Chondrocyte (in vitro differentiated cells): ENCODE measurements at places on chromosomes 3 and 15.

GRCh38 chr3:69648126-69648525 lies 91.1 kb upstream of the MITF start:
- no peak for DNase-seq

- no peak for DNase-seq
These were observed 67.9 kb downstream of the VGLL3 start for GRCh38 chr3:86923071-86923491.

- DNase-seq = no peak
These were observed 16.9 kb downstream of the APOD start for GRCh38 chr3:195566797-195567196.

GRCh38 chr3:183553334-183554026 lies 2.0 kb downstream of the KLHL6 start:
- no peak for DNase-seq

- DNase-seq = no peak
These were observed 37.6 kb downstream of the ABTB1 start for GRCh38 chr3:127710155-127710941.

DNA sequence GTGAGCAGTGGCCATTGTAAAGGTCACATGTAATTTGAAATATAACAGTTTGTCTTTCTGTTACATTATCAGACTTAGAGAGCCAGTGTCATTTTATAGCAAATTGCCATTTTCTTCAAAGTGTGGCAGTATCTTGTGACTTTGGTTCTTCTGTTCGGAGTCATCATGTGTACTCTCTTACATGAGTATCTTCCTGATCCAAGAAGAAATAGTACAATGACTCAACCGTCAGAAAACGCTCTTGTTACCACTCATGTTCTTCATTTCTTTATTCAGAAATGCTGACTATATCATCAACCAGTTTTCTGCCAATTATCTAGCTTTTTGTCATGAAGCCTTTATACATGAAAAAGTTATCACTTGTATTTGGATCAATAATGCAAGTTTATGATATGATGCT lies 93.6 kb upstream of the CGNL1 start:
- no peak for DNase-seq

- DNase-seq = no peak
These were observed 140.4 kb upstream of the GALNT15 start for GRCh38 chr3:16033889-16034687.

DNA sequence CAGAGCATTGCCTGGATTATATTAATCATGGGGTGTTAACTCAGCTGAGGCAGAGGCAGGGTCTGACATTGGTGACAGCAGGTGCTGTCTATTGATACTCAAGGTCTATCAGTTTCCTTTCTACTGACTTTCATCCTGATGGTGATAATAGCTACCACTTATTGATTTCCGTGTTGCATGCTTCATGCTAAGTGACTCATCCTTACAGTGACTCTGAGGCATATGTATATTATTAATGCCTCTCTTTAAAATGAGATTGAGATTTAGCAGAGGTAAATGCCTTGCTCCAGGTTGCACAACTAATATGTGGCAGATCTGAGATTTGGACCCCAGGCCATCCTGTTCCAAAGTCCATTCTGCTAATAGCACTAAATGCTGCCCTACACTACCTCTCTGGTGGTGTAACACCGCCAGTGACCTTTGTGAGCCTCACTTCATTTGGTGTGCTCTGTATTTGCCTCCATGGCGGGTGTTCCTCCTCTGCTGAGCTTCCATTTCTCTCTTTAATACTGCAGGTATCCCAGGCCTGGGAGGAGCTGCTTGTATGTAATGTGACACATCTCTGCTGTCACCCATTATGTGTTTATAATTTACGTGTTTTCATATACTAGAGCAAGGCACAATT lies 50.4 kb downstream of the GPR171 start:
- DNase-seq = no peak

DNA sequence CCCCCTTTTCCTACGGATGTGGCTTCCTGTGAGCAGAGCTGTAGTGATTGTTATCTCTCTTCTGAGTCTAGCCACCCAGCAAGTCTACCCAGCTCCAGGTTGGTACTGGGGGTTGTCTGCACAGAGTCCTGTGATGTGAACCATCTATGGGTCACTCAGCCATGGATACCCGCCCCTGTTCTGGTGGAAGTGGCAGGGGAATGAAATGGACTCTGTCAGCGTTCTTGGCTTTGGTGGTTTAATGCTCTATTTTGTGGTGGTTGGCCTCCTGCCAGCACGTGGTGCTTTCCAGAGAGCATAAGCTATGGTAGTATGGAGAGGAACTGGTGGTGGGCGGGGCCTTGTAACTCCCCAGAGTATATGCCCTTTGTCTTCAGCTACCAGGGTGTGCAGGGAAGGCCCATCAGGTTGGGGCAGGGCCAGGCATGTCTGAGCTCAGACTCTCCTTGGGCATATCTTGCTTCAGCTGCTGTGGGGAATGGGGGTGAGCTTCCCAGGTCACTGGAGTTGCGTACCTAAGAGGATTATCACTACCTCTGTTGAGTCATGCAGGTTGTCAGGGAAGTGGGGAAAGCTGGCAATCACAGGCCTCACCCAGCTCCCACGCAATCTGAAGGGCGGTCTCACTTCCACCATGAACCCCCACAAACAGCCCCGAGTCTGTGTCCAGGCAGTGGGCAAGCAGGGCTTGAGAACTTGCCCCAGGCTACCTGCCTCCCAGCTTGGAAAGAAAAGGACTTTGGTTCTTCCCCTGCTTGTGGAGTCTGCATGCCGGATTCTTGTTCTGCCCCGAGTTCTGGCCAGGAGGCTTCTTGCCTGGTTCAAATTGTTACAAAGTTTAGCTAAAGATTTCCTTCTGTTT lies 9.0 kb upstream of the ADGRG7 start:
- DNase-seq = no peak

GRCh38 chr3:174792864-174793263 lies 66.3 kb upstream of the NAALADL2 start:
- no peak for DNase-seq

DNA sequence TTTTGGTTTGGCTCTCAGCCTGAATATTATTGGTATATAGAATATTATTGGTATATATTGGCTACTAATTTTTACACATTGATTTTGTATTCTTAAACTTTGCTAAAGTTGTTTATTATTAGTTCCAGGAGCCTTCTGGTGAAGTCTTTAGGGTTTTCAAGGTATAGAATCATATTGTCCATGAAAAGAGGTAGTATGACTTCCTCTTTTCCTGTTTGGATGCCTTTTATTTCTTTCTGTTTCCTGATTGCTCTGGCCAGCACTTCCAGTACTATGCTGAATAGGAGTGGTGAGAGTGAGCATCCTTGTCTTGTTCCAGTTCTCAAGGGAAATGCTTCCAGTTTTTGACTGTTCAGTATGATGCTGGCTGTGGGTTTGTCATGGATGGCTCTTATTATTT lies 107.3 kb upstream of the LIPC start:
- no peak for DNase-seq

DNA sequence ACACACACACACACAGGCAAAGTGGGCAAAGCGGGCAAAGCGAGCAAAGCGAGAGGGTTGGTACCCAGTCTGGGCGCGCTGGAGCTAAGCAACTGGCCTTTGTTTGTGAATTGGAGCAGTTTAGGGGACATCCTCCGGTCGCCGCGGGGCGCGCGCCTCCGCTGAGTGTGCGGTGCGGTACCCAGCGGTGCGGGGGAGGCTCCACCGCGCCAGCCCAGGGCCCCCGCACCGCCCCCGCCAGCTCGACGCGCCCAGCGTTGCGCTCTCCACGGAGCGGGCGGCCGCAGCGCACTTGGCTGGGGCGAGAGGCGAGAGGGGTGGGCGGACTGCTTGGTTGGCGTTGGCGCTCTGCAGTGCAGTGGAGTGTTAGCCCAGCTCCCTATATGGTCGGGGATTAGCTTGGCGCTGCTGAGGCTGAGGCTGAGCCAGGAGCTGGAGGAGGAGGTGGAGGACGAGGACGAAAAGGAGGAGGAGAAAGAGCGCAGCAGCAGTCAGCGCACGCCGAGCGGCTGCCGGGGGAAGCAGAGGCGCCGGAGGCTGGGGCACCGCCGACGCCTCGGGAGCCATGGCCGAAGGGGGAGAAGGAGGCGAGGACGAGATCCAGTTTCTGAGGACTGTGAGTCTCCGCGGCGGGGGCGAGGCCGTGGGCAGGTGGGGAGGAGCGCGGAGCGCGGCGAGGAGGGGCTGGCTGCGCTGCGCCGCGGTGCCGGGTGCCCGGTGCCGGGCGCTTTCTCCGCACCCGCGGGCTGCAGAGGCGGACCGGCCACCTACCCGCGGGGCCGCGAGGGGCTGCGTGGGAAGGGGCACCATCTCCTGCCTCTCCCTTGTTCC lies at the start of gene RYR3:
Gene RYR3 (plus strand): TSS at position 487 of the 831 bp plus-strand sequence. CDS start 79 bp downstream, at position 566.
- no peak for DNase-seq

- DNase-seq = no peak
These were observed 51.3 kb downstream of the TLNRD1 start for GRCh38 chr15:81052046-81052445.

DNA sequence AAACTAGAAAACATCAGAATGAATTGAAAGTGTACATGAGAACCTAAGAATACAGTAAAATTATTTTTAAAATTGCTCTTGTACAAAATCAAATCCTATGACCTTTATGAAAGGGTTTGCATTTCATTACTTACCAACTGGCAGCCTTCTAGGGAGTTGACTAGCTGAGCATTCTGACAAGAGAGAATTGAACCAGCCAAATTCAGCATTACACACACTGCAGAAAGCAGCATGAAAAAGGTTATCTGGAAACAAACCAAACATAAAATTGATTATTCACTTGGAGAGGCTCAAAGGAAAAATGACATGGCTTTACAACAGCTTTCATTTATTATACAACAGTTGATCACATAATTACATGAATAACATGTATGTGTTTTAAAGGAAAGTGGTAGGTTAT lies 17.4 kb downstream of the NSMCE3 start:
- no peak for DNase-seq

DNA sequence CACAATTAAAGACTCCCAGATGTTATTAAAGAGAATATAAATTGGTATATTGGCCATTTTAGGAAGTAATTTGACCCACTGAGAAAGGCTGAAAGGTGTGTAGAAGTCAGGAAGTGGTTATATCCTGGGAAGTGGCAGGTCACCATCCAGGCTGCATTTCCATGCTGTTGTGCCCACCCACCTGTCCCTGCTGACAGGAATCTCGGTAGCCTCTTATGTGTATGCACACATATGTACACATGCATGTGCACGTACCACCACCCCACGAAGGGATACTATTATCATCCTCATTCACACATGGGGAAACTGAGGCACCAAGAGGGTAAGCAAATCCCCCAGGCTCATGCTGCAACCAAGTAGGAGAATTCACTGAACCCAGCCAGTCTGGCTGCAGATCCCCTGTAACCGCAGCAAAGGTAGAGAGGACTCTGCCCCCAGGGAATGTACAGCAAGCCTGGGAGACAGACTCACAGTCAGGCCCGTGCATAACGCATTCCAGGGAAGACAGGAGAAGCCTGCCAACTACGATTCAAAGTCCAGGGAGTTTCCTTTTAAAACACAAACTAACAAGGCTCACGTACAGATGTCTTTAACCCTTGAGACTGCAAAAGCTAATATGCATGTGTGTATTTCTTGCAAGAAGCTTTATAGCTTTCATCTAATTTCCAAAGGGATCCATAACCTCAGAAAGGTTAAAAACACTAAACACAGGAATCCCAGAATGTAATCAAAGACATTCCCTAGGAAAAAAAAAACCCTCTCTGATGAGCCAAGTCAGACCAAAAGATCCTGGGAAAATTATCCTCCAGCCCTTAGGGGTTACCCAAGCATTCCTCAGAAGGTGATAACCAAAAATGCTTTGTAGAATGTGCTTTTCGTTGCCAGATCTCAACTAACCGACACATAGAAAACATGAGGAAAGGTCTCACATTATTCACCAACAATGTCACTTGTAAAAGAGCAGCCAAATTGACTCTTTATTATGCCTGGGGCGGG lies 129.6 kb downstream of the ADAMTS17 start:
- DNase-seq = no peak

DNA sequence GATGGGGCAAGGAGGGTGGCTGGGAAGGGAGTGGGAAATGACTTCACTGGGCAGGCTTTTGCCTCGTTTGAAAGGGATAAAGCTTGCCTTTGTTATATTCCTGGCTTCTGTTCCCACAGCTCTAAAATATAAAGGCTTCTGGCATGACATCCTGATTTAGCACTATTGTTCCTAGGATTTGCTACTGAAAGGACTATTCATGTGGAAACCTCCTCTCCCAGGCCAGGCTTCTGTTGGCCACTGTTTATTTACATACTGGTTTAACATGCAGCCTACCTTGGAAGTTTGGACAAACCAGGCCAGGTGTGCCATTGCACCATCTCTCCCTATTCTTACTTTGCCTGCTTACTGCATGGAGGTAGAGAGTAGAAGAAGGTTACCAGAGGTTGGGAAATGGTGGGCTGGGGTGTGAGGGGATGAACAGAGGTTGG lies 2.4 kb upstream of the LMCD1 start:
- DNase-seq = no peak

DNA sequence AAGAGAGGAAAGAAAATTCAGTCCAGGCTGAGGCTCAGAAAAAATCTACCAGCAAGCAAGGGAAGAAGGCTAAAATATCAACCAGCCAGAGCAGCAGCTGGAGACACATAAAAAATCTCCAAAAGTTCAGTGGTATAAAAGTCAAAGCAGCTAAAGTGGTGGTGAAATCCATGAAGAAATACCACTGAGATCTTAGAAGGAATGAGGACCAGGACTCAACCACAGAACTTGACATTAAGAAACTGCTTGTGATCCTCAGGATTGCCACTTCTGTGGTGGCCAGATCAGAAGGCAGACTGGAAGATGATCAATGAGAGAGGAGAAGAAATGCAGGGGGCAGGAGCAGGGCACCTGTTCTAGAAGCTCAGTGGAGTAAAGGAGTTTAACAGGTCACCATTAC lies 22.5 kb downstream of the CNTN3 start:
- DNase-seq = no peak

GRCh38 chr3:126051741-126052140 lies 32.2 kb downstream of the SLC41A3 start:
- DNase-seq = no peak

GRCh38 chr15:42395838-42396237 lies 36.5 kb downstream of the CAPN3 start:
- DNase-seq = no peak

GRCh38 chr15:41502795-41503668 lies 9.4 kb downstream of the ITPKA start:
- DNase-seq = no peak

GRCh38 chr3:40465456-40465855 lies 8.3 kb downstream of the RPL14 start:
- no peak for DNase-seq

- no peak for DNase-seq
These were observed 13.5 kb upstream of the TSPAN3 start for GRCh38 chr15:77084436-77084835.

DNA sequence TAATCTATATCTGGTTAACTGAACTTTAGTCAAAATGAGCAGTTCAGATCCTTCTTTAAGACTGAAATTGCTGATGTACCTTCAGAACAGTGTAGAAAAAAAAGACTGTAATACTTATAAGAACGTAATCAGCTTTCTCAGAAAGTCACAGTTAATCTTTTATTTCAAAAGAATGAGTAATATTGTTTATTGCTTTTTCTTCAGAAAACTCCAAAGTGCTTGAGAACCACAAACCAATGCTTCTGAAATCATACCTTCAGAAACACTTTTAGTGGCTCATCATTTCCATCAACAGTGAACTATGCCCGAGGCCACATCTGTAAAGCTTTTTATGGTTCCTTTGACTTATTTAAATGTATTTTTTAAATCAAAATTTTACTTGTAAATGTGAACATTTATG lies 33.3 kb upstream of the CLASP2 start:
- DNase-seq = no peak
